ENCODE measurements at places on chromosomes 5 and 9. TPM values are rescaled to one million over a fixed set of nuclear protein-coding genes. Genes with fewer than 3 reads are reported as not detected.

Gene FAM193B
- total RNA-seq: 30.1 TPM

Gene SPINK6
- not detected for total RNA-seq

Gene AIF1L
- 16.0 TPM for total RNA-seq

Gene FAM81B
- not detected for total RNA-seq

Gene C5orf52
- not detected for total RNA-seq

Gene S1PR3
- total RNA-seq: 18.9 TPM

Gene KCNT1
- not detected for total RNA-seq

Gene GFI1B
- total RNA-seq: not detected

Gene SERF1A
- 13.7 TPM for total RNA-seq

Gene CSNK1G3
- total RNA-seq: 55.5 TPM
